Kidney (tissue), 22 donors: ENCODE measurements at places on chromosomes 12 and 14. TPM values are rescaled to one million over a fixed set of nuclear protein-coding genes. Genes with fewer than 3 reads are reported as not detected.

Gene E2F7
- total RNA-seq: 0.28 TPM

GRCh38 chr12:28235015-28235414, 44.8 kb downstream of the CCDC91 start:
- no peaks in the 10 kb centered on the region for H3K27me3 ChIP-seq
- no peak for DNase-seq
- H3K4me3 ChIP-seq: no peak overlapping the region
- no peak overlapping the region for H3K27ac ChIP-seq

Gene GPATCH2L
- 50.2 TPM for total RNA-seq

GRCh38 chr14:77301103-77301502, 19.6 kb downstream of the POMT2 start:
- DNase-seq: peak; percentile 93
- H3K27me3 ChIP-seq: no peaks in the 10 kb centered on the region
- no peak overlapping the region for H3K4me3 ChIP-seq
- H3K27ac ChIP-seq: no peak overlapping the region
- H3K4me1 ChIP-seq: peaks cover 2% of the 10 kb centered on the region

GRCh38 chr12:12511021-12511783, 51.5 kb downstream of the DUSP16 start:
- no peak overlapping the region for H3K27ac ChIP-seq
- H3K4me3 ChIP-seq: no peak overlapping the region
- H3K27me3 ChIP-seq: no peaks in the 10 kb centered on the region
- no peaks in the 10 kb centered on the region for H3K4me1 ChIP-seq
- DNase-seq: no peak
- no peaks in the 10 kb centered on the region for H3K36me3 ChIP-seq

DNA sequence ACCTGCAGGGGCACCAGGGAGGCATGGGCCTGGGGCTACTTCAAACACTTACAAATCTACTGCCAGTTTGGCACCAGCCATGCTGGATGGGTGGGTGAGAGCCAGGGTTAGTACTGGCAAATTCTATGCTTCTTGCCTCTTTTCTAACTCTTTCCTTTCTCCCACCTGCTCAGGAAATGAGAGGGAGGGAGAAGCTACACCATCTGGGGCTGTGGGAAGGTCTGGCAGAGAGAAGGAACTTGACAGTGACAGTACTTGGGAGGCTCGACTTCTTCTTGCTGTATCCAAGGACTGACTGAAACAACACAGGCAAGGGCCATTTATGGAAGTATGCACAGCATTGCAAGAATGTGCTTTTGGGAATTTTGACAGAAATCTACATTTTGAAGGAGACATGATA, 149.6 kb upstream of the DYRK2 start:
- H3K27ac ChIP-seq: no peak overlapping the region
- DNase-seq: no peak
- no peaks in the 10 kb centered on the region for H3K36me3 ChIP-seq
- H3K4me1 ChIP-seq: no peaks in the 10 kb centered on the region
- H3K27me3 ChIP-seq: no peaks in the 10 kb centered on the region
- no peak overlapping the region for H3K4me3 ChIP-seq

Gene PARPBP
- 2.8 TPM for total RNA-seq

Gene PZP
- 0.31 TPM for total RNA-seq

DNA sequence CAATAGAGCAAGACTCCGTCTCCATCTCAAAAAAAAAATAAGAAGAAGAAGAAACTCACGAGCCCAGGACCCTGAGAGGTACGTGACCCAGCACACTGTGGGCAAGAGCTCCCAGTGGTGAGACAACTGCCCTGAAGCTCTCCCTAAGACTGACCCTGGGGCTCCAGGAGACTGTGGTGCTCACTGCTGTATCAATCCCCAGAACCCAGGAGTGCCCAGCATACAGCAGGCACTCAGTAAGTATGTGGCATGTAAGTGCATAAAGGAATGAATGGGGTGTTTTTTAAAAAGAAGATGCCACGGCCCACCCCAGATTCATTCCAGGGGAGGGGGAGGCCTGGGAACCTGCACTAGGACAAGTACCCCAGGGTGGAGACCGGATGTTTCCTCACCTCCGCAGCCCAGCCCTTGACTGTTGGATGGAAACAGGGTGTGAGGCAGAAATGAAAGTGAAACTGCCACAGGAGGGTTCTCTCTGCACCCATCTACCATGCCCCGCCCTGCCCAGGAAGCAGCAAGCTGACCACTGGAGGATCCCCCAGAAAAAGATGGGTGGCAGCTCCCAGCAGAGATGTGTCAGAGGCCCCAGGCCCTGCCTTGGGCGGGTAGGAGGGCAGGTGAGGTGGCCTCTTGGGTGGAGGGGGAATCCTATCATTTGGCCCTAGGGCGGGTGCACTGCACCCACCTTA, 12.2 kb downstream of the ITPK1 start:
- no peak overlapping the region for H3K4me3 ChIP-seq
- no peak overlapping the region for H3K27ac ChIP-seq
- H3K4me1 ChIP-seq: no peaks in the 10 kb centered on the region
- DNase-seq: no peak
- H3K36me3 ChIP-seq: no peaks in the 10 kb centered on the region

GRCh38 chr14:68893566-68893965, 85.5 kb downstream of the ACTN1 start:
- DNase-seq: no peak
- no peak overlapping the region for H3K27ac ChIP-seq
- peaks cover 2% of the 10 kb centered on the region for H3K36me3 ChIP-seq
